ENCODE measurements at places on chromosomes 2 and 18.

GRCh38 chr2:51379997-51380396, 348.1 kb upstream of the NRXN1 start:
- no peak for DNase-seq

- no peak for DNase-seq
Measured at GRCh38 chr2:179814050-179814449, 47.4 kb downstream of the ZNF385B start.

DNA sequence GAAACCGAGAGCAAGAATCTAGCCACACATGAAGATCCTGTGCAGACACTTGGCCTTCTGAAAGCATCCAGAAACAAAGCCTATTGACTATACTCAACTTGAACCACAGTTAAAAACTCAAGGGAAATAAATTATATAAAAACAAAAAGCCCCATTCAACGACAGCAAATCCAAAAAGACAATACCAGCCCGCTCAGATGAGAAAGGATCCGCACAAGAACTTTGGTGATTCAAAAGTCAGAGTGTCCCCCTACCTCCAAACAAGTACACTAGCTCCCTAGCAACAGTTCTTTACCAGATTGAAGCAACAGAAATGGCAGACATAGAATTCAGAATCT, 163.2 kb downstream of the WDPCP start:
- DNase-seq = no peak

DNA sequence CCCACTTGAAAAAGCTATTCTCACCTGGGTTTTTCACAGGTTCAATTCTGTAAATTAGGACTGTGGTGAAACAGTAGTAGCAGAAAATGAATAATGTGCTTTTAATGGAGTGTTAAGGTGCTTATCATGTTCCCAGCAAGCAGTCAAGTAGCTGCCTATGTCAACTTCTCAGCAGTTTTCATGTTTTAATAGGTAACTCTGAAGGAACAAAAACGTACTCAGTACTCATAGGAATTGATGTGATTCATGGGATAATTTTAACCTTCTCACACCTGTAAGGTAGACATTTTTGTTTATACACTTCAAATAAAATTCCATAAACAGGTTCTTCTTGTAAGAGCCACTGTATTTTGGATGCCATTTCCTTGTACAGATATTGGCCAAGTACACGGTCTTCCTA, 801.6 kb downstream of the MBD2 start:
- DNase-seq = no peak

- peak; percentile 47 for DNase-seq
Measured at GRCh38 chr2:234691214-234691575, 194.3 kb upstream of the ARL4C start.

DNA sequence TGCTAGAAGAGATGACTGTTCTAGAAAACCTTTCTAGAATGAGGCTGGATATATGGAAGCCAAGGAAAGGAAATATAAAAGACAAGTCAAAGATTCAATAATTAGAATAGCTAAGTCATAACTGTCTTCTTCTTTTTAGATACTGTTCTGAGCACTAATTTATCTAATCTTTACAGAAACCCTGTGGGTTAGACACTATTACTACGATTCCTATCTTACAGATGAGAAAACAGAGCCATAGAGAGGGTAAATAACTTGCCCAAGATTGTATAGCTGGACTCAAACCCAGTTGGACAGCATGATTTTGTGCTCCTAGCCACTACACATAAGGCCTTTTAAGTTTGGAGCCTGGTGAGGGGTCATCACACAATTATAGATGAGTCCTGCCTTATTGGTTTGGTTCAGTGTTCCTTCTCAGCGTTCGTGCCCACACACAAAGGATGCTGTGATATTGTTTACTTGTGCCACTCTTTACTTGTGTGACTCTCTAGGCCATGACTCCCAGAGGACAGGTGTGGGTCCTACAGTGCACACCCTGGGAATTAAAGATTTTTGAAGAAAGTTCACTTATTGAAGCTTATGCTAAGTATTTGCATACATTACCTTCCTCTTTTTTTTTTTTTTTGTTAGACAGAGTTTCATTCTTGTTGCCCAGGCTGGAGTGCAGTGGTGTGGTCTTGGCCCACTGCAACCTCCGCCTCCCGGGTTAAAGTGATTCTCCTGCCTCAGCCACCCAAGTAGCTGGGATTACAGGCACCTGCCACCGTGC, 153.7 kb downstream of the PRKCE start:
- no peak for DNase-seq

GRCh38 chr2:175188761-175189160, 7.3 kb upstream of the ATP5MC3 start:
- no peak for DNase-seq

GRCh38 chr2:218405086-218405745, 5.5 kb downstream of the CTDSP1 start:
- DNase-seq = no peak

- no peak for DNase-seq
Measured at GRCh38 chr2:160650196-160651118, 156.8 kb upstream of the RBMS1 start.
